ENCODE measurements at places on chromosomes 6 and 20.

GRCh38 chr6:26286168-26286877 lies 78.7 kb upstream of the BTN3A2 start:
- DNase-seq = no peak

GRCh38 chr6:2795956-2796355 lies 30.8 kb downstream of the WRNIP1 start:
- DNase-seq = no peak

GRCh38 chr20:31698803-31699718 lies 23.6 kb downstream of the BCL2L1 start:
- no peak for DNase-seq

DNA sequence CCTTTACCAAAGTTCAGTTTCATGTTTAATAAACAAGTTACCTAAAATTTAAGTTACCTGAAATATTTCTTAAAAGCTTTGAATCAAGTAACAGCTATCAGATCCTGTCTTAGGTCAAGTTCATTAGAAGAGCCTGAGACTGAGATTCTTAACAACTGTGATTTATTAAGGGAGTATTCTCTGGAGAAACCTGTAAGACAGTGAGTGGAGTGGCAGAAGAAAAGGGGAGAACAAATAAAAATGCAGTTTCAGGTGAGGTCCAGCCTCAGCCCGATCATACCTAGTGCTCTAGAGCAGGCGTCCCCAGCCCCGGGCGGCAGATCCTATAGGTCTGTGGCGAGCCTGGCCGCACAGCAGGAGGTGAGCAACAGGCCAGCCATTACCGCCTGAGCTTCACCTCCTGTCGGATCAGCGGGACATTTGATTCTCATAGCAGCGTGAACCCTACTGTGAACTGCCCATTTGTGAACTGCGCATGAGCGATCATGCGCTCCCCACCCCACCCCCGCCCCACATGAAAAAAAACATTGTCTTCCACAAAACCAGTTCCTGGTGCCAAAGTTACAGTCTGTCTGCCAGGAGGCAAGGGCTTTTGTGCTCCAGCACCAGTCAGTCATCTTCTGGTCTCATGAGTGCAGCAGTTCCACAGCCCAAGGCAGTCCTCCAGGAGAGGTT lies 59.2 kb upstream of the ADGRB3 start:
- no peak for DNase-seq

- DNase-seq = no peak
Observed at GRCh38 chr20:4064144-4064909, 49.0 kb upstream of the RNF24 start.

GRCh38 chr6:15350386-15351083 lies 104.7 kb downstream of the JARID2 start:
- no peak for DNase-seq

- no peak for DNase-seq
Observed at GRCh38 chr6:137827977-137828810, 38.9 kb upstream of the TNFAIP3 start.

DNA sequence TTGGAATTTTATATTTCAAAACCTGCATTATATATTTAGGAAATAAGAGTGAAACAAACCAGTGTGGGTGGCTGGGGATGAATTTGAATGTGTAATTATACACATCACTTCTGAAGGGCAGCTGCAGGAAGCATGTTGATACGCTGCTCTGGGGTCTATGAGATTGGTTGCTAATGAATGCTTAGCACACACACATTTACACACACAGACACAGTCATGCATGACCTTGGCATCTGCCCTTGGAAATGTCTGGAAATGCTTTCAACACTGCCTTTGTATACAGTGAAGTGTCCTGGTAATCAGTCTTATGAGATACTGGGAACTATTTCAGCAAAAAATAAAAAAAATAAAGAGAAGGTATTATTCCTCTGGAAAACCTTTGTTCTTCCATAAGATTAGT lies 83.4 kb downstream of the ELOVL4 start:
- DNase-seq = no peak

- no peak for DNase-seq
Observed at GRCh38 chr20:25525867-25526266, 59.5 kb downstream of the NINL start.

- DNase-seq = no peak
Observed at GRCh38 chr6:79231101-79231500, 3.4 kb downstream of the HMGN3 start.

GRCh38 chr6:19303383-19303782 lies 533.8 kb upstream of the ID4 start:
- no peak for DNase-seq

DNA sequence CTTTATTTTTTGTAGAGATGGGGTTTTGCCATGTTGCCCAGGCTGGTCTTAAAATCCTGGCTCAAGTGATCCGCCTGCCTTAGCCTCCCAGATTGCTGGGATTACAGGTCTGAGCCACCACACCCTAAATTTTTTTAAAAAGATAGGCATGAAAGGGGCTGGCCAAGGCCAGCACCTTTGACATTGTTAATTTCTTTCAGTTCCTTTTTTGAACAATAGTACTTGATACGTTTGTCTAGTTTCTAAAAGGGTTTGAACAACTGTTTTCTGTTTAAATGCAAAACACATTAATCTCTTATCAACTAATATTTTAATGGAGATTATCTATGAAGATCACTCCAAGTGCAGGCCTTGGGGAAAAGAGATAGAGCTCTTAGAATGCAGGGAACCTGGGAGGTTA lies 37.6 kb upstream of the PTPRK start:
- no peak for DNase-seq

GRCh38 chr20:35054814-35055213 lies 37.8 kb downstream of the TRPC4AP start:
- DNase-seq = no peak

DNA sequence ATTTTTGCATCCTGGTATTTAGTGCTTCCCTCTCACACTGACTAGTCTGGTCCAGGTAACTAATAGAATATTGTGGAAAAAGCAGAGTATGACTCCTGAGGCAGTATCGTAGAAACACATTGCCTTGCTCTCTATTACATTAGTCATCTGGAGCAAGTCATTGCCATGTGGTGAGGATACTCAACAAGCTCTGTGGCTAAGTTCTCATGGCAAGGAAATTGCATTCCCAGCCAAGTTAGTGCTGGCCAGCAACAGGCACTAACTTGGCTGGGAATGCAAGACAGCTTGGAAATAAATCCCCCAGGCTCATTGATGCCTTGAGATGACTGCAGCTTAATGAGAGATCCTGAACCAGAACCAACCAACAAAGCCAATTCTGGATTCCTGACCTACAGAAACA lies 39.7 kb upstream of the HTR1B start:
- no peak for DNase-seq

- peak; percentile 25 for DNase-seq
Observed at GRCh38 chr20:237489-237888, 10.4 kb downstream of the DEFB129 start.

DNA sequence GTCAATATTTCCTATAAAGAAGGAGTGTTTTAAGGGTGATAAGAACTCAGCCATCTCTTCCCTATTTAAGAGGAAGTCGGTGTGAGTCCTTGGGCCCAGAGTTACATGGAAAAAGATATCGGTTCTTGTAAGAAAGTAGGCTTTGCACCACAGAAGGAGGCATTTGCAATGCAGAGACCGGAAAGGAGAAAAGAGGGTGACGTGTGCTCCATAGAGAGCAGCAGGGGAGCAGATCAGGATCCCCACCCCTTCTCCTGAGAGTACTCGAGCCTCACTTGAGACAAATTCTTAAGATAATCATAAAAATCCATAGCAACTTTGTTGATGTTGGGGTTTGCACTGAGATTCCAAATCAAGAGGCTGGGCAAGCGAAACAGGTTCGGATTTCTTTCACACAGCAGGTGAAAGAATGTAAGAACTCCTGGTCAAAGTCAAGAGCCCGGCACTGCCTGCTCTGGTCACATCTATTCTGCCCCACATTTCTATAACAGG lies 27.8 kb downstream of the FOXA2 start:
- no peak for DNase-seq

DNA sequence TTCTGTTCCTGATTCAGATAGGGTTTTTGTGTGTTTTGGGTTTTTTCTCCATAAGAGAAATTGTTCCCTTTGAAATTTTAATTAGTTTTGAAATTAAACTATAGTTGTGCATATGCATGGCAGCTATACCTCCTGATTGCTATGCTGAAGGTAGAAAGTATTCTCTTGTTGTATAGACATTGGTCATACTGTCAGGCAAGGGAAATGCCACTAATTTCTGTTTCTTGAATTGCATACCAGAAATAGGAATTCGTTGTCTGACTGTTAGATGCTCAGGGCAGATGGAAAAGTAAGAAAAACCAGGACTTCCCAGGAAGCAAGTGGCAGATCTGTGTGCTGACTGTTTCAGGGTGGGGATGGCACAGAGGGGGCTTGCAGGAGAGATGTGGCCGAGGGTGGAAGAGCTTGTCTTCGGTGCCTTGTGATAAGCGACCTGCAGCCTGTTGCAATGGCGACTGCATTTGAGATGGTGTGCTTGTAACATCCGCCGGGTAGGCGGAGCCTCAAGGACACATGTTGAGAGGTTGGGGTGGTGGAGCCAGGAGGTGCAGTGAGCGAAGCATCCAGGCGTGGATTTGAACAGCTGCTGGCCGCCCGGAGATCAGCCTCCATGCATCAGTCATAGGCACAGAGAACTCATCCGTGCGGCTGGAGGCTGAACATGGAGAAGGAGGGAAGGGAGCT lies 42.8 kb downstream of the RREB1 start:
- DNase-seq = no peak

DNA sequence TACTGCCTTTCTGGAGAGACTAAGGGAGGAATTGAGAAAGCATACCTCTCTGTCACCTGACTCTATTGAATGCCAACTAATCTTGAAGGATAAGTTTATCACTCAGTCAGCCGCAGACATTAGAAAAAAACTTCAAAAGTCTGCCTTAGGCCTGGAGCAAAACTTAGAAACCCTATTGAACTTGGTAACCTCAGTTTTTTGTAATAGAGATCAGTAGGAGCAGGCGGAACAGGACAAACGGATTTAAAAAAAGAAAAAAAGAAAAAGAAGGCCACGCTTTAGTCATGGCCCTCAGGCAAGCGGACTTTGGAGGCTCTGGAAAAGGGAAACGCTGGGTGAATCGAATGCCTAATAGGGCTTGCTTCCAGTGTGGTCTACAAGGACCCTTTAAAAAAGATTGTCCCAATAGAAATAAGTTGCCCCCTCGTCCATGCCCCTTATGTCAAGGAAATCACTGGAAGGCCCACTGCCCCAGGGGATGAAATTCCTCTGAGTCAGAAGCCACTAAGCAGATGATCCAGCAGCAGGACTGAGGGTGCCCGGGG lies 43.1 kb upstream of the RNF182 start:
- no peak for DNase-seq

DNA sequence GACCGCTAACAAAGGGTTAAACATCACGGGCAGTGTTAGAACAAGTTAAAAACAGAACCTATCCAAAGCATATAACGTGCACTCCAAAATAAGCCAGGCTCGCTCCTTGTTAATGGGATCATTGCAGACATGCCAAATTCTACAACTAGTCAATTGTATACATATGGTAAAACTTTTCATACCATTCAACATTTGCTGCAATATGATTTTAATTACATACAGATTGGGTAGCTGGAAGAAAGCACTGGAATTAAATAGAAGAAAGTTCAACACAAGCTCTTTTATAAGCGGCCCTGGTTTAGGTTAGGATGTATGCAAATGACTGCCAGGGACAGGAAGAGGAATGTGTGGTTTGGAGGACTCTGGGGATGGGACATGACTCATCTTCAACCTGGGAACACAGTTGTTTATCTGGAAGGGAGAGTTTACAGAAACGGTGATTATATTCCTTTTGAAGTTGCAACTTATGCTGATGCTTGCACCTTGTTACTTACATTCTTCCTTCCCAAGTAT lies 62.5 kb upstream of the TIAM2 start:
- DNase-seq = no peak

DNA sequence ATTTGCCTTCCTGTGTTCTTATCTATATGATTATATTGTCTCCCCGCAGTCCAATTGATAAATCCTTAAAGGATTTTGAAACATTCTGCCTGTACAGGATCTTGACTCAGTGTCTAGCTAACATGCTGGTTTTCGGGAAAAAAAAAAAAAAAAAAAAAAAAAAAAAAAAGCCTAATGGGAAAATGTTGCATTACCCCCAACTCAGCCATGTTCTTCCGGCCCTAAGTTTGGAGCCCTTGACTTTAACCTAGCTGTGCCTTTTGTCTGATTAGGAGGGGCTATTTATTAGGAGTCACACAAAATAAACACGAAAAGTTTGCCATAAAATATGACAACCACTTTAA lies 244.4 kb upstream of the TCF21 start:
- DNase-seq = no peak

- DNase-seq = no peak
Observed at GRCh38 chr6:21067521-21067920, 526.0 kb upstream of the SOX4 start.

DNA sequence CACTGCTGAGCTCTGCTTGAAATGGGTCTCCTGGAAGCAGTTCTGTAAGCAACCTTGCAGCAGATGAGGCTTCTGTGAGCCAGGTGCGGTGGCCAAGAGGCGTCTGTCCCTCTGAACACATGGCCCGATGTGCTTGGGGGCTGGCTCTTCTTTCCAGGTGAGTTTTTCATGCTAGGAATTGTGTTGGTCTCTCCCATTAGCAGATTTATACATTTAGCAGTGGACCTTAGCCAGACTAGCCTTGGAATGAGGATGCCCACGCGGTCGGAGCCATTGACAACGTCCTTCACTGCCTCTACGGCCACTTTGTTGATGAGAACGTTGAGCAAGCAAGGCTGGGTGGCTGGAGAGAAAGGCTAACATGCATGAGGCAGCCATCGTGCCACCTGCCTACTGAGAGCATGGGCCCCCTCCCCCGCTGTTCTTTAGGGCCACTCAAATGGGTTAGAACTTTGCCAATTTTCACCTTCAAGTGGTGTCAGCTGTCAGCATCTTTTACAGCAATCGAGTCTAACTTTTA lies 33.5 kb downstream of the ERMARD start:
- no peak for DNase-seq

DNA sequence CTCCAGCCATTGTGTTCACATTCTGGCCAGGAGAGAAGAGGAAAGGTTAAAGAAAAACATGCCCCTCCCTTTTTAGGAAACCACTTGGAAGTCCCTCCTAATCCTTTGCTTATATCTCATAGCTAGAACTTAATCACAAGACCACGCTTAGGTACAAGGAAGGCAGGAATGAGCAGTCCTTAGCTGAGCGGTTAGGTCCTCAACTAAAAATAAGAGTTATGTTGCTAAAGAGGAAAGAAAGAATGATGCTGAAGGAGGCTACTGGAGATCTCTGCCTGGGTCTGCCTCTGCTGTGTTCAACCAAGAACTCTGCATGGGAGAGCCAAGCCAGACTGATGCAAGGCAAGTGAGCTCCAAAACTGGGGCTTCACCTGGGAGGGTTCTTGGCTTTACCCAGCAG lies 11.6 kb upstream of the ARFGEF2 start:
- no peak for DNase-seq

GRCh38 chr6:4093288-4093687 lies 14.4 kb upstream of the FAM217A start:
- DNase-seq = no peak

DNA sequence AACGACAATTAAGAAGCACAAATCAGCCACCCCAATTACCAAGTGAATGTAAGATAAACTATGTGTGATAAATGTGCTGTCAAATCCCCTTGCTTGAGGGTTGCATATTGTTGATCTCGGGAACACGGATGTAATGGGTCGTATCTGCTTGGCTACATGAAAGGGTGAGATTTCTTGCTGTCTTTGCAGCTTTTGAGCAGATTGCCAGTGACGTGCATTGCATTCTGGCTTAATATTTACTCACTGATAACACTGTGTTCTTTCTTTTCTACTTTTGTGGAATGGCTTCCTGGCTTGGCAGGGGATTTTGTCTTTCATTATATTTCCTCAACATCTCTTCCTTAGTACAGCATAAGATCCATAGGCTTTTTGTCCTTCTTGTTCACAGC lies 10.5 kb upstream of the FAM210B start:
- no peak for DNase-seq

Measured in stimulated activated CD4-positive, alpha-beta T cell treated with anti-CD3 and anti-CD28 coated beads, Interleukin-12 subunit alpha, Interleukin-12 subunit beta, amount 100 ng/mL, for 24 hours (primary cell).